WTC11 (cell line): ENCODE measurements at places on chromosomes 12 and 14. TPM values are rescaled to one million over a fixed set of nuclear protein-coding genes. Genes with fewer than 3 reads are reported as not detected.

- DNase-seq, result no peak
These were observed 11.0 kb downstream of the TPH2 start for GRCh38 chr12:71949646-71950045.

DNA sequence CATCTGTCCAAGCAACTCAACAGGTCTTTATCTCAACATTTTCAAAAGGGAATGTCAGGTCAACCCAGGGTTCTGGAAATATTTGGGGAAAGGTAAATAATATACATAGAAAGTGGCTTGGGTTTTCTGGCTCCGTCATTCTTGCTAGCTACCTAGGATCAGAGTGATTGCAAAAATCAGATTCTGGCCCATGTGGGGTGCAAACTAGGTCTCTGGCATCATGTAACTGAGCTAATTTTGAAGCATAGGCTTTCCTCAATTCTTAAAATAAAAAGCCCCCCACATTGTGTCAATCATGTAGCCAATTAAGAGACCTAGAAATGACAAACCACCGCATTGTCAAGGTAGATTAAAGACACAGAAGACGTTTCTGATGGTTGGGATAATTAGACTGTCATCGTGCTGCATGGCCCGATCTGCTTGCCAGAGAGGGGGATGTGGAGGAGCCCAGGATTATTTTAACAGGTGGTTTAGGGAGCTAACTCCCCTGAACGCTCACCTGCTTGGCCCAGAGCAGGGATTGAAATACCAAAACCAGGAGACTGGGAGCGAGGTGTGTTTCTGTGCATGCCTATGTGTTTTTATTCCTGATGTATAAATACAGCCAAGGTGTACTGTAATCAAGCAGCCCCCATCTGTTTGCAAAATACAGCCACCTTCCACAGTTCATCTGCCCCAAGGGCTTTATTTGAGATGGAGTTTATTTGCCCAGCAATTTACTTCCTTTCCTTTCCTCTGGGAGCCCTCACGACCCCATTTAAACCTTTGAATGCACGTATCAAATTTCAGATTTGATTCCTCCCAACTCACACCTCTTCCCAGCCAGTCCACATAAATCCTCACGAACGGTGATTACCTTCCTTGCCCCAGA is 189.5 kb downstream of the TTC8 start:
- DNase-seq, result no peak

- DNase-seq, result no peak
These were observed 259.6 kb downstream of the CCER1 start for GRCh38 chr12:90695415-90695814.

DNA sequence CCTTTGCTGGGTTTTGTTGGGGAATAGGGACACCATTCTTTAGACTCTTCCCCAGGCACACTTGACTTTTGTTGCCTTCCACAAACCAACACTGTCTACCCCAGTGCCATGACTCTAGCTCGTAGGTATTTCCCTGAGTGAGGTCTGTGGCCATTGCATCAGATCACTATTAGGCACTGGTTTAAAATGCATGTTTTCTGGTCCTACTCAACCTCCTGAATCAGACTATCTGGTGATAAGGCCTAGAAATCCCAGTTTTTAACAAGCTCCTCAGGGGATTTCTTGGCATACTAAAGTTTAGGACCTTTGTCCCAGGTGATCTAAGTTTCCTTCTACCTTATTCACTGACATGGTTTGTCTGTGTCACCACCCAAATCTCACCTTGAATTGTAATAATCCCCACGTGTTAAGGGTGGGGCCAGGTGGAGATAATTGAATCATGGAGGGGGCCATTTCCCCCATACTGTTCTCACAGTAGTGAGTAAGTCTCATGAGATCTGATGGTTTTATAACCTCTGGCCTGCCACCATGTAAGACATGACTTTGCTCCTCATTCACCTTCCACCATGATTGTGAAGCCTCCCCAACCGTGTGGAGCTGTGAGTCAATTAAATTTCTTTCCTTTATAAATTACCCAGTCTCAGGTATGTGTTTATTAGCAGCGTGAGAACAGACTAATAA is 87.8 kb upstream of the PSMC1 start:
- no peak for DNase-seq

GRCh38 chr14:21997300-21997699 is 323.7 kb upstream of the OR4E1 start:
- DNase-seq, result peak; percentile 39

GRCh38 chr12:62211510-62211909 is 48.7 kb upstream of the USP15 start:
- DNase-seq, result no peak

GRCh38 chr12:9782547-9783382 is 22.1 kb upstream of the CD69 start:
- peak; percentile 23 for DNase-seq

- DNase-seq, result no peak
These were observed 250.2 kb upstream of the OR4E1 start for GRCh38 chr14:21923820-21924219.

DNA sequence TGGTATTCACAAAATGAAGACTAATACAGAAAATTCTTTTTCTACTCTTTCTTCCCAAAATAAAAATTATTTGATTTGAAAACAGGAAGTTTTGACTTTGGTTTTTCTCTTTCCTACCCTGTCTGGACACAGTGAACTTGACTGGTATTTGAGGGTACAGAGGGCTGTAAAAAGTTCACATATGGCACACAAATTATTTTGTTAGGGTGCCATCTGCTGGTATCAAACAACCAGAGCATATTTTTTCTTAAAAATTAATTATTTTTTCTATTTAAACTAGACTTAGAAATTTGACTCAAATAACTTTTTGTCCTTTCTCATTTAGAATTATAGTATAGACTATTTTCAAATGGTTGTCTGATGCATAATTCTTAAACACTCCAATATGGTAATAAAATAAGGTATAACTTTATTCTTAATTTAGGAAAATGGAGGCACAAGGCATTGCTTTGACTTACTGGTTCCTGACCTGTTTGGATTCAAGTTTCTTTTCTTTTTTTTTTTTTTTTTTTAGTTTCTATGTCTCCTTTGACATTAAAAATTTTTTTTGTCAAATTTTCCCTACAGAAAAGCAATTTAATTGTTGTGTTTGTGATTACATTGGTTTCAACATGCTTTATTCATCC is 390.6 kb downstream of the PRKD1 start:
- DNase-seq, result no peak

- no peak for DNase-seq
These were observed 10.7 kb downstream of the ULK1 start for GRCh38 chr12:131905081-131905629.

DNA sequence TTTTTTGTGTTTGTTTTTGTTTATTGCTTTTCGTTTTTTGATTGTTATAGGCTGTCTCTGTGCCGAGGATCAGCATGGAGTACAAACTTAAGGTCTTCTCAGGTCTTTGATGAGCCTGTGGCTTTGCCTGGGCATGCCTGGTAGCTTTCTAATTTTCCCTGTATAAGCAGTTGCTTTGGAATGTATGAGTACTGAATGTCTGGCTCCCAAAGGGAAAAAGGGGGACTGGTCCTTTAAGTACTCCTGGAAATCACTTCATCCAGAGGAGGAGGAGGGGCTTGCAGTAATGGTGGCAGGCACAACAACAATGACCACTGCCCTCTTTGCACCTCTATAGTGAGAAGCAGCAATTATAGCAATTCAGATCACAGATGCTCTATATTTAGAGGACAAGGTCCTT is 67.6 kb upstream of the TTC7B start:
- no peak for DNase-seq

DNA sequence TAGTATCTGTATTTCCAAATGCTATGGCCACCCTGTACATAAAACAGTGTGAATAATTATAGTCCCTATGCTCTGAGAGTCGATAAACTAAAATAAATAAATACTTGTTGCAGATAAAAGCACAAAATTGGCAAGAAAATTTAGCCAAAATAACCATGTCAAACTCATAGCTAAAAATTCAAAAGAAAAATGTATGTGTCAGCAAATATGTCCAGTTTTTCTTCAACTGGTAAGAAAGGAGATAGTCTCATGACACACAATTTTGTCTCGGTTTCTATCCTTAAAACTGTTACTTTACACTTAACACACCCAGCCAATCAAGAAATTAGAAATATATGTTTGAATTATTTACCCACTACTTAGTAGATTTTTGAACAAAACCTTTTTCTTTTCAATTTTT is 145.6 kb upstream of the FSCB start:
- no peak for DNase-seq

DNA sequence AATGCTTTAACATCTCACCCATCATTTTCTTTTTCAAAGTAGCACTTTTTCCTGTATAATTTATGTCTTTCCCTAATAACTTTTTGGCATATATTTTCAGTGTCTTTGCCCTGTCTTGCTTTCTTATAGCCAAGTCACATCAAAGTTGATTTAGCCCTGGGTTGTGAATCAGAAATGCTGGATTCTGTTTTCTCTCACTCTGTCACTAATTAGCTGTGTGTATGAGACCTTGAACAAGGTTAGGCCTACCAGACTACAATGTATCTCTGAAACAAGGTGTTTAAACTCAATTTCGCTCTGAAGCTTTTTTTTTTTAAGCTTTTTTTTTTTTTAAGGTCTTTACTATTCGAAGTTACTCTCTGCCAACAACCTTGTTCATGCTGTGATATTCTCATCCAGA is 25.7 kb downstream of the CNOT2 start:
- DNase-seq, result no peak

DNA sequence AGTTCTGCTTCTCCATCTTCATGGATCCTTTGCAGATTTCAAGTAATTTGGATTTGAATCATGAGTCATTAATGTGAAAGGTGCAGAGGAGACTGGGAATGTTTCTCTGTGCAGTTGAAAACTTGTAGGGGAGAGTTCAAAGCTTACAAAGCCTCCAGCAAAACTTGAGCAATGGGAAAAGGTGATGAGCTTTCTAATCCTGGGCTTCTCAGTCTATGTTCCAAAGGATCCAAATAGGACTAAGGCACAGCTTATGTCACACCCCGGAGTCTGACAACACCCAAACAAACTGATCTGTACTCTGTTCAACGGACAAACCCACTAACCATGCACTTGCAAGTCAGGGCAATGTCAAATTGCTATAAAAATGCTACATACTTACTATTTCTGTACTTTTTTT is 134.8 kb downstream of the DUSP6 start:
- DNase-seq, result no peak

- no peak for DNase-seq
These were observed 58.4 kb downstream of the ATP2B1 start for GRCh38 chr12:89650239-89650638.

GRCh38 chr14:35220920-35221319 is 71.3 kb upstream of the PSMA6 start:
- no peak for DNase-seq

- DNase-seq, result no peak
These were observed 61.6 kb upstream of the DAAM1 start for GRCh38 chr14:59126714-59127436.

DNA sequence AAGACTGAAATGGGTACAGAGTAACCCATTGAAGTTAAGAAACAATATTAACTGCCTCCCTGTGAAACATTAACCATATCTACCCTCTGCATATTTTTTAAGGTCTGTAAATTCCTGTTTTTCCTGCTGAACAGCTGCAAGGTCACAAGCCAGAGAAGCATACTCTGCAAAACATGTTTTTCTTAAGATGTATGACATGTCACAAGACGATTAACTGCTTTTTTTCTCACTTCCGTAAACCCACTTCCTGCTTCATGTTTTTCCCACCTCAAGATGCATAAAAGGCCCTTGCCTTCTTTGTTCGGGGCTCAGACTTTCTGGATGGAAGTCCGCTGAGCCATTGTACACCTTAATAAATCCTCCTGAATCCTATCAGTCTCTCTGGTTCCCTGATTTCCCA is 504.7 kb upstream of the MIS18BP1 start:
- DNase-seq, result no peak

GRCh38 chr14:90616313-90616712 is 199.9 kb downstream of the TTC7B start:
- no peak for DNase-seq

GRCh38 chr12:4114986-4115385 is 158.6 kb upstream of the CCND2 start:
- DNase-seq, result no peak

DNA sequence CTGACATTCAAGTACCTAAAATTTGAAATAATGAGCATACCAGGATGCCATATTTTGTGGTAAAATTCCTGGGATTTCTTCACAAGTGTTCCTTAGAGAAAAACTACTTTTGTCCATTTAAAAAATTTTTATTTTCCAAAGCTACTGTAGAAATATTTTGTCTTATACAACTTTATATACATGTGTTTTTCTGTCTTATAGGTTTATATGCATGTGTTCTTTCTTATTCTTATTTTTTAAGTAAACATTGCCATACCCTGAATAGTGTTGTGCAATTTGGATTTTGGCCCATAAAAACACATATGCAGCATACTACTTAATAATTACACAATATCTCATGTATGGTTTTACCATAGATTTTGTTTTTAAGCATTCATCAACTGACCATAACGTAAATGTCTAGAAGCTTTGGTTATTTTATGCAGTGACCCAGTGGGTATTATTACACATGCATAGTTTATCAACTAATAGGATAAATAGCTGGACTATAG is 1107.4 kb upstream of the SEL1L start:
- DNase-seq, result no peak

GRCh38 chr12:68056300-68056699 is 67.1 kb downstream of the IFNG-AS1 start:
- no peak for DNase-seq

DNA sequence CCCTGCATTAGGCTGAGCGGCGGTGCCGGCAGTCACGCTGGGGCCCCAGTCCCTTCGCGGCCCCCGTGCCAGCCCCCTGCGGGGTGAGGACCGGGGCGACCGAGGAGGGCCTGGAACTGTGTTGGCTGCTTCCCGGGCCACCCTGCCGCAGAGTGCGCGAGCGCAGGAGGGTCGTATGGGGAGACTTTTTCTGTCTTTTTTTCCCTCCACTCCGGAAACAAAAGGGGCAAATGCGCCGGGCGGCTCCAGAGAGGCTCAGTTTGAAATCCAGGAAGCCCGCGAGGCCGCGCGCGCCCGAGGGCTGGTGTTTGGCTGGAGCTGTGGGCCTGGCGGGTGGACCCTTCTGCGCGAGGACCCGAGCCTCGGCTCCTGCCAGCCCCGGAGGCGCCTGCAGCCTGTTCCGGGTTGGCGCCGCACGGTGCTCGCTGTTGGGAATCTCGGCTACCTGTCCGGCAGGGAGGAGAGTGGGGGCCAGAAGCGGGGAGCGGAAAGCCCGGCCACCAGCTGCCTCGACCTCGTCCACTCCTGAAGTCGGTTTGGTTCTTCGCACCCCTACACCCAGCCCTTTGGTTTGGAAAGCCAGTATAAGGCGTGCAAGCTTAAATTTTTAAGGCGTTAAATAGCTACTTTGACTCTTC is 638 bp downstream of the PLEKHG3 start:
- no peak for DNase-seq

The ACOT6 gene
- 0.13 to 0.37 TPM in 2 of 3 replicates, not detected in the other for total RNA-seq

The PRR4 gene
- total RNA-seq, result 0.87 to 2.7 TPM (median 1.6 TPM) in 3 replicates

The KCNMB4 gene
- 21.5 to 23.3 TPM (median 21.5 TPM) in 3 replicates for total RNA-seq

The FSCB gene
- total RNA-seq, result not detected in 3 replicates

The MMP17 gene
- 58.8 to 67.1 TPM (median 62.1 TPM) in 3 replicates for total RNA-seq
